ENCODE measurements at places on chromosomes 12 and 14.

GRCh38 chr14:101824339-101824727 lies 62.8 kb downstream of the PPP2R5C start:
- H3K4me3 ChIP-seq: no peak overlapping the region
- DNase-seq: no peak
- peak overlapping the region; percentile 87 for H3K27ac ChIP-seq
- H3K36me3 ChIP-seq: no peaks in the 10 kb centered on the region
- H3K4me1 ChIP-seq: peaks cover 70% of the 10 kb centered on the region

DNA sequence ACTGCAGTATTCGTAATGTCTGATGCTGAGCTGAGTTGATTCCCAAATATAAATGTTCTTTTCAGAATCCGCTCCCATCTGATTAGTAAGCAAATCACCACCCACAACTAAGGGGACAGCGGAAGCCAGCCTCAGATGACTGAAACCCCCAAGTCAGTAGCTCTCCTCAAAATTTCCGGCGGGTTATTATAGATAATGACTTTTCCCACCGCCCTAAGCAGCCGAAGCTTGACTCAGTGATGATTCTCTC lies 469 bp upstream of the LRFN5 start:
- H3K27me3 ChIP-seq: peaks cover 89% of the 10 kb centered on the region
- DNase-seq: no peak
- H3K4me3 ChIP-seq: peak overlapping the region; percentile 15
- H3K36me3 ChIP-seq: no peaks in the 10 kb centered on the region
- H3K27ac ChIP-seq: peak overlapping the region; percentile 43

DNA sequence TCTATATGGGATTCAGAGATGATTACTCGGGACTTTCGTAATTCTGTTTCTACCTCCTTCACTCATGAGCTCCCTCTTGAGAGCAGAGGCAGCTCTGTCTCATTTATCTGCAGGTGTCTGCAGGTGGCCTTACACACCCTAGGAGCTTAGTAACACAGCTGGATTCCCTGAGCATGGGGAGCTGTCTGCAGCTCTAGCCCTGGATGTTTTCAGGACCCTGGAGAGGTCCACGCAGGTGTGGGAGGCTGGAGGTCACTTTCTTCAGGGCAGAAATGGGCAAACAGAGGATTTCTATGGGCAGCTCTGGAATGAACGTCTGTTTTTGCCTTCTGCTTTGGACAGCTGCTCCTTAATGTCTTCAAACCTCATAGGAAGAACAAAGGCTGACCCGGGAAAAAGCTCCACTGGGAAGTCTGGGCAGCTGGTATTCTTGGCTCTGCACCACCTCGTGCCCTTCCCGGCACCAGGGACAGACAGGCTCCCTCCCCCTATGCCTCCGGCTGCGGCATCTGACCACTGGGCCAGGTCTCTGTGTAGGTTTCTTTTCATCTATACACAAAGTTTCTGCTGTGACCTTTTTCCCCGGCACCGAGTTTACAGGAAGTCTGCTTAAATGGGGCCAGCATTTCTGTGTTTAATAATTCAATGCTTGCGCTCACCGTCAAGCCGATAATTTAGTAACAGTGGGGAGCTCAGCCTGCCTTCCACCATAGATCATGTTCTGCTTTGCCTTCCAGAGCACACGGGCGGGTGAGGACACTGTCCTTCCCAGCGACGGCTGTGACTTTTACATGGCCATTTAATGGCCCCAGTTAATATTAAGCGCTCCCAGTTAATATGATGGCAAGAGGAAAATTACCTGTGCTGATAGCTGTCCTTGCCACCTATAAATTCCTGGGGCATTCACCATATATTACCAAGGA lies 320.2 kb upstream of the SFSWAP start:
- no peaks in the 10 kb centered on the region for H3K36me3 ChIP-seq
- no peak overlapping the region for H3K27ac ChIP-seq
- no peak overlapping the region for H3K4me3 ChIP-seq

GRCh38 chr12:13022851-13023271 lies 21.3 kb upstream of the FAM234B start:
- H3K27ac ChIP-seq: no peak overlapping the region
- H3K4me1 ChIP-seq: no peaks in the 10 kb centered on the region
- peaks cover 30% of the 10 kb centered on the region for H3K27me3 ChIP-seq
- H3K36me3 ChIP-seq: no peaks in the 10 kb centered on the region
- H3K4me3 ChIP-seq: no peak overlapping the region

GRCh38 chr12:111276146-111276545 lies 92.7 kb downstream of the PHETA1 start:
- H3K4me3 ChIP-seq: no peak overlapping the region
- H3K4me1 ChIP-seq: no peaks in the 10 kb centered on the region
- no peak for DNase-seq
- H3K27me3 ChIP-seq: peaks cover 37% of the 10 kb centered on the region

DNA sequence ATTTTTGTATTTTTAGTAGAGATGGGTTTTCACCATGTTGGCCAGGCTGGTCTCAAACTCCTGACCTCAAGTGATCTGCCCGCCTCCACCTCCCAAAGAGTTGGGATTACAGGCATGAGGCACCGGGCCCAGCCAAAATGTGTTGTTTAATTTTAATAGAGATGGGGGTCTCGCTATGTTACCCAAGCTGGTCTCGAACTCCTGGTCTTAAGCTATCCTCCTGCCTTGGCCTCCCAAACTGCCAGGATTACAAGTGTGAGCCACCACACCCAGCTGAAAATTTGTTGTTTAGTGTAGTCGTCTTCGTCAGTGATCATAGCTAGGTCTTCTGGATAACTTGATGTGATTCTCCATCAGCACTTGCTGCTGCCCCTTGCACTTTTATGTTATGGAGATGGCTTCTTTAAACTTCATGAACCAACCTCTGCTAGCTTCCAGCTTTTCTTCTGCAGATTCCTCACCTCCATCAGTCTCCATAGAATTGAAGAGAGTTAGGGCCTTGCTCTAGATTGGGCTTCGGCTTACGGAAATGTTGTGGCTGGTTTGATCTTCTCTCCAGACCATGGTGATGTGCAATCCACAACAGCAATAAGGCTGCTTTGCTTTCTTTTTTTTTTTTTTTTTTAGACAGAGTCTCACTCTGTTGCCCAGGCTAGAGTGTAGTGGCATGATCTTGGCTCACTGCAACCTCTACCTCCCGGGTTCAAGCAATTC lies 13.0 kb downstream of the ISCU start:
- peaks cover 5% of the 10 kb centered on the region for H3K4me1 ChIP-seq
- no peak overlapping the region for H3K4me3 ChIP-seq
- no peaks in the 10 kb centered on the region for H3K36me3 ChIP-seq
- no peaks in the 10 kb centered on the region for H3K27me3 ChIP-seq
- no peak overlapping the region for H3K27ac ChIP-seq
- peak; percentile 1 for DNase-seq

DNA sequence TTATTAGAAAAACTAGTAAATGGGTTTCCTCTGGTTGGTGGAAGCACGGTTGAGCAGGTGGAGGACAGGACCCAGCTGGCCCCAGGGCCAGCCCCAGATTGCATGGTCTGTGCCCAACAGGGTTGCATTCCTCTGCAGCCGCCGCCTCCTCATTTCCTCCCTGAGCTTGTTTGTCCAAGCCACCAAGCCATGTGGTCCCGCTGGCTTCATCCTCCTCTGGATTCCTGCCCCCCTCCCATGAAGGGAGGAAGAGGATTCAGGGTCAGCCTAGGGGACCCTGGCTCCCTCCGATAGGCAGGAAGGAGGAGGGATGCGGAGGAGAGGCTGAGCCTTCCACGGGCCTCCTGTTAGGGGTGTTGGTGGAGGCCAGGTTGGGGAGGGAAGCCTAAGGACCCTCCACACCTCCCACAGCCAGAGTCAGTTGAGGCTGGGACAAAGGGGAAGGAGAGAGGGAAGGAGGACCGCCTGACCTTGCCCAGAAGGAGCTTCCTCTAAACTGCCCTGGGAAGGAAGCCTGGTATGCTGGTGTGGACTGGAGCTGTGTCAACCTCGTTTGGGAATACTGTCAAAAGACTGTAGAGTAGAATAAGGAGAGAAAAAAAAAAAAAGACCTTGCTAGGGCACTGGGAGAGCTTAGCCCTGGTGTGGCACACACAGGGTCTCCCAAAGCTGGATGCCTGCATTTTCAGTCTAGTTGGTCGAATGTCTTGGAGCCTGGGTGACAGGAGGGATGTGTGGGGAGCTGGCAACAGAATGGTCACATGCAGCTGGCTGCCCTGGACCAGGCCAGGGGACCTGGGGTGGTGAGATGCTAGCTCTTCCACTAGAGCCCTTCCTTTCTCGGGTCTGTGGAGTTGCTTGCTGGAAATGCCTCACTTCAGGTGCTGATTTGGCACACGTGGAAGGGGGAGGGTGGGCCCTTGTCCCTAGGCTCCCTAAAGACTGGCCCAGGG lies 42.4 kb downstream of the PLEKHG3 start:
- no peaks in the 10 kb centered on the region for H3K27me3 ChIP-seq
- DNase-seq: no peak
- H3K4me3 ChIP-seq: no peak overlapping the region
- peaks cover 13% of the 10 kb centered on the region for H3K4me1 ChIP-seq

DNA sequence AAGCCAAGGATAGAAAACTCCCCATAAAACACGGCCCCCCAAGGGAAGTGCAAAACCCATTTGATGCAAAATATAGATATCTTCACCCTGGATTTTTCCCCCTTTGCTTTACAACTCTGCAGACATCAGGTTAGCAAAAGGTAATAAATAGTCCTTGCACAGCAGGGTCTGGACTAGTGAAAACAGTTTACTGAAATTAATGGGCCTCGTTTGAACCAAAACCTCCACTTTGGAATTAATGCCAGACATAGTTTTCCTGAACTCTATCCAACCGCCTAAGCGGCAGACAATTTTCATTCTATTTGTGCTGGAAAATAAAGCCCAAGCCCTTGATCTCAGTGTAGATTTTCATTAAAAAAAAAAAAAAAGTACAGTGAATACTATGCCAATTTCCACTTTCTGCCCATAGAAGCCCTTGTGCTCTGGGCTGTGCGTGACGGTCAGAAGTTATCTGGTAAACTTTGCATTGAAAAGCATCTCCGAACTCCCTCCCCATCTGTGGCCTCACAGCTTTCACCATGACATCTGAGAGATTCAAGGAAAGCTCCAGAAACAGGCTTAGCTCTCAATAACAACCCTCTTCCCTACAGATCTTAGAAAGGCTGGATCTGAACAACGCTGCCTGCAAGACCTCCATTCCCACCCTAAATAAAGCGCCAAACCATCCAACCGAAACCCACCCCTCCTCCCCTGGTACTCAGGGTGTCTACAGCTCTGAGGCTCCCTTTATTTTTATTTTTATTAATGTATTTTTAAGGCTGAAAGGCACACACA lies 11.0 kb upstream of the IRF2BPL start:
- no peaks in the 10 kb centered on the region for H3K27me3 ChIP-seq
- peak overlapping the region; percentile 17 for H3K4me3 ChIP-seq
- peaks cover 81% of the 10 kb centered on the region for H3K4me1 ChIP-seq
- H3K36me3 ChIP-seq: no peaks in the 10 kb centered on the region

GRCh38 chr14:62138593-62138992 lies 376.4 kb downstream of the SNAPC1 start:
- H3K4me1 ChIP-seq: no peaks in the 10 kb centered on the region
- H3K27me3 ChIP-seq: peaks cover under 1% of the 10 kb centered on the region
- H3K27ac ChIP-seq: no peak overlapping the region
- no peak overlapping the region for H3K4me3 ChIP-seq
- DNase-seq: no peak

DNA sequence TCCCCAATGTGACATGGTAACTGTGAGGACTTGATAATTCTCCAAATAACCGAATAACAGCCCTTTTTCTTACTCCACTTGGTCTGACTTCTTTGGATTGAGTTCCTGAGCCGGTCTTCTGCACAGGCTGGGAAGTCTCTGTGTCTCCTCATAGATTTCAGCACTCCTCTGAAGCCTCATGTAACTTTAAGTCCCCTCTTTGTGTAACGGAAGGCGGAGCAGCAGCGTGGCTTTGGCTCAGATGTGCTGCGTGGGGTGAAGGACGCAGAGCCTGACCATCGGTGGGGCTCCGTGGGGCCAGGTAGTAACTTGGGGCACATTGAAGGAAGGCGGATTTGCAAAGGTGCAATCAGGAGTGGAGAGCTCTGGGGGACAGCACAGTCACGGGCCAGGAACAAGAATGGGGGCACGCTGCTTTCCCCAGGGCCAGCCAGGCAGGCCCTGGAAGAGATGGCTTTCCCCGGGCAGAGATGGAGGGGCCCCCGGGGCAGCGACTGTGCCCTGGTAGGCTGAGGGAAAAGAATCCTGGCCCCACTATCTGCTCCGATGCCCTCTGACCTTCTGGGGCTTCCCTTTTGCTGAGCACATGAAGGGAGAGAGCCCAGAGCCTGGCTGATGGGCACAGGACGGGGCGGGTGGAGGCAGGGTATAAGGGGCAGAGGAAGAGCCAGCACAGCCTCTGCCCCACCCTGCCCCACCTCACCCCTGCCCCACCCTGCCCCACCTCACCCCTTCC lies 56.9 kb downstream of the ADGRD1 start:
- H3K4me1 ChIP-seq: no peaks in the 10 kb centered on the region
- no peak overlapping the region for H3K4me3 ChIP-seq
- no peak for DNase-seq
- H3K27me3 ChIP-seq: no peaks in the 10 kb centered on the region

- no peak for DNase-seq
- H3K36me3 ChIP-seq: peaks cover 27% of the 10 kb centered on the region
- no peak overlapping the region for H3K27ac ChIP-seq
- H3K4me3 ChIP-seq: no peak overlapping the region
- H3K27me3 ChIP-seq: no peaks in the 10 kb centered on the region
Measured at GRCh38 chr12:57058454-57058853, 8.5 kb upstream of the MYO1A start.

DNA sequence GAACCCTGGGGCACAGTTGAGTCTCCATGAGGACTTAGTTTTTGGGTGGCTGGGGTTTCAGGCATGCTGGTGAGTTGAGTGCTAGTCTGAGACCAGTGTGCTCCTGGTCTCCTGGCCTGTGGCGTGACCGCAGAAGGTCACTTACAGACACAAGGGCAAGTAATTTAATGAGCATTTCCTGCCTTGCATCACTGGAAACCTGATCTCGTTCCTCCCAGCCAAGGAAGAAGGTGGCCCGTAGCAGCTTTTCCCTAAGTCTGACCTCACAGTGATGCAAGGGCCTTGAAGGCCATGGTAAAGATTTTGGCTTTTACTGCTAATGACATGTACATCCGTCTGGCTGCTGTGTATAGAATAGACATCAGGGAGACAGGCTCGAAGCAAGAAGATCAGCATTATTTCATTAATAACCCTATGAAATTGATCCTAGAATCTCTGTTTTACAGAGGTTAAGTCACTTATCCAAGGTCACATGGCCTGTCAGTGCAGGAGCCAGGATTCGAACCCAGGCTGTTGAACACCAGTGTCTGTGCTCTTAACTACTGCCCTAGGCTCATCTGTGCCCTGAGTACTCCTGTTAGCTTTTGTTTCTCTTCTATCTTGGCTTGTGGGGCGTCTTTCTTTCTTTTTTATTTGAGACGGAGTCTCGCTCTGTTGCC lies 4.6 kb downstream of the TMEM120B start:
- peaks cover 10% of the 10 kb centered on the region for H3K4me1 ChIP-seq
- no peak overlapping the region for H3K27ac ChIP-seq
- H3K4me3 ChIP-seq: no peak overlapping the region
- no peaks in the 10 kb centered on the region for H3K36me3 ChIP-seq

Data from transverse colon (tissue), 4 donors.